ENCODE measurements at places on chromosomes 13 and 19.

DNA sequence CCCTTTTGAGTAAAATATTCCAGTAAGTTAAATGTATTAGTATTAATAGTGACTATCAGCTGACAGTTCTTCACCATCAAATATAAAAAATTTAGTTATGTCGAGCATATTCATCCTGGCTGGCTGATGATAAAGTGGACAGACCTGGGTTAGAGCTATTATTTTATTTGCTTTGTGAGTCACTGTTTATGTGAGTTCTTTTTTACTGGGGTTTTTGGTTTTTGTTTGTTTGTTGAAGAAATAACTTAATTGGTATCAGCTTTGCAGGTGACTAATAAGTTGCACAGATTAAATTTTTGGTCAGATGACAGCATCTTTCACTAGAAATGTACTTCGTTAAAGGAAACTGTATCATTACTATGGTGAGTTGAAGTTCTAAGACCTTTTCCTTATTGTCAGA lies 224.7 kb downstream of the GGACT start:
- DNase-seq, result no peak

- no peak for DNase-seq
These were observed 267.1 kb upstream of the TMTC4 start for GRCh38 chr13:100941377-100942368.

DNA sequence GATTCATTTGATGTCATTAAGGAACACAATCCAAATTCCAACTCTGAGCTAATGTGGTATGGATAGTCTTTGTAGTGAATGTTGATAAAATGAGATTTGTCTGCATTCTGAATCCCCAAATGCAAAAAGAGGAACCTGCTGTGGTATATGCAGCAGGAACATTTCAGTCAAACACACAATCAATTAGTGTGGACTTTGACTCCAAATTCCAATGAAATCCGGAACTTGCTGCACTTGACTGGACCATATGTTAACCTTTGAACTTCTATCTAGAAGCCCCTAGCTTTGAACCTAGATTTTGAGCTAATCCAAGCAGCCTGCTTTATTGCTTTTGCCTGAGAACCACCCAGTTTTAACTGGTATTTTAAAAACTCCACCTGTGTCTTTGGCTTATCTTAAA lies 341.3 kb downstream of the SPRY2 start:
- no peak for DNase-seq

DNA sequence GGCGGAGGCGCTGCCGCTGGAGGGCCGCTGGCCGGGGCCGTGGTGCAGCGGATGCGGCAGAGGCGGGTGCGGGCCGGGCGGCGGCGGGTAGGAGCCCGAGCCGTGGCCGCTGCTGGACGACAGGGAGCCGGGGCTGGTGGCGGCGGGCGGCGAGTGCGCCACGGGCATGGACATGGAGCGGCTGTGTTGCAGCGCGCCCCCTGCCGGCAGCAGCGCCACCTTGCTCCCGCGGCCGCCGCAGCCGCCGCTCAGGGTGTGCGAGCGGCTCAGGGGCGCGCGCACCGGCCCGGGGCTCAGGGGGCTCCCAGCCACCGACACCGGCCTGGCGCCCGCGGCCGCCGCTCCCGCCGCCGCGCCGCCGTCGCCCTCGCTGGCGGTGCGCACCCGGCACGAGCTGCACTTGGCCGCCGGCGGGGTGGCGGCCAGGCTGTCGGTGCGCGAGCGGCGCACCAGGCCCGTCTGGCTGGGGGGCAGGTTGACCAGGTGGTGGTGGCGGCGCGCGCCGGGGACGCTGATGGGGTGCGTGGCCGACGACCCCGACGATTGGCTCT lies 1.7 kb downstream of the IRS2 start:
- DNase-seq, result peak; percentile 54

DNA sequence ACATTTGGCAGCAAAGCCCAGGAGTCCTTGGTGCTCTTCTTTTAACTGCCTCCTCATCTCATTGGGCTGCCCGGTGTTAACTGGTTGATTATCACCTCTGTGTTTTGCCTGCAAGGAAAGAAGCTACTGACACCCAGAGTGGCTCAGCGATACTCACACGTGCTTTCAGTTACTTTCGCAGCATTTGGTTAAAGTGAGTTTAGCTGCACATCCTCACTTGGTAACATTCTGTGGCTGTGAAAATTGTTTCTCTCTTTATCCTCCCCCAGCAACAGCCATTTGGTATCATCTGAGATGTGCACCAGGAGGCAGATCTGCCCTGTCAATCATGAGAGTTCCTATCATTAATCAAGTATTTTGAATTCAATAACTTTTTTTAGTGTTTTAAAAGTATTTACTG lies 44.6 kb upstream of the GPR183 start:
- no peak for DNase-seq

- DNase-seq, result no peak
These were observed 66.3 kb downstream of the TBC1D4 start for GRCh38 chr13:75415694-75416093.

- DNase-seq, result no peak
These were observed 162.0 kb downstream of the EFNB2 start for GRCh38 chr13:106373304-106373988.

DNA sequence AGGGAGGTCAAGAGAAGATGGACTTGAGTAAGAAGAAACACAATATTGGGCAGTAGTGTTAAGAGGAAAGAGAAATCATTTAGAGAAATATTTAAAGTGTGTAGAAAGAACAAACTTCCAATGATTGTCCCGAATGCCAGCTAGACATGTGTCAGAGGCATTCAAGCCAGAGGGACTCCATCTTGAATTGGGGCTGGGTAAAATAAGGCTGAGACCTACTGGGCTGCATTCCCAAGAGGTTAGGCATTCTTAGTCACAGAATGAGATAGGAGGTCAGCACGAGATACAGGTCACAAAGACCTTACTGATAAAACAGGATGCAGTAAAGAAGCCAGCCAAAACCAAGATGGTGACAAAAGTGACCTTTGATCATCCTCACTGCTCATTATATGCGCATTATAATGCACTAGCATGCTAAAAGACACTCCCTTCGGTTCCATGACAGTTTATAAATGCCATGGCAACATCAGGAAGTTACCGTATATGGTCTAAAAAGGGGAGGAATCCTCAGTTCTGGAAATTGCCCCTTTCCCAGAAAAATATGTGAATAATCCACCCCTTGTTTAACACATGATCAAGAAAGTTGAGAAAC lies 127.0 kb upstream of the IPO5 start:
- DNase-seq, result no peak

DNA sequence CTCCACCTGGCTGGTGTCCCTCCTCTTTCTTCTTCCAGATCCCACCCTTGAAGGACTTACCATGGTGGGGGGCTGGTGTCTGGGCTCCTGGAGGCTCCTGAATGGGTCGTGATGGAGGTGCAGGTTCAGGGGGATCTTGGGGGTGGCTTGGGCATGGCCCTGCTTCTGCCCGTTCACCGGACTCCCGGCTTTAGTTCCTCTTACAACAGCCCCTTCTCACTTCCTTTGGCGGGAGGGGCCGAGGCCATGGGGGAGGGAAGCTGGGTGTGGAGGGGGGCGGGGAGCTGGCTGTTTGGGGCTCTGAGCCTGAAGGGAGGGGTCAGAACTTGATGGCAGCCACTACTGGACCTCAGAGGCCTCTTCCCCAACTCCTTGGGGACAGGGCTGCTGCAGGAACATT lies at the start of gene MYO1F:
MYO1F (minus strand) TSS at position 196 of the 400 bp plus-strand sequence; CDS start at position 63, 133 bp downstream.
- no peak for DNase-seq

- DNase-seq, result no peak
These were observed 395.9 kb downstream of the KCNRG start for GRCh38 chr13:50410921-50411746.

DNA sequence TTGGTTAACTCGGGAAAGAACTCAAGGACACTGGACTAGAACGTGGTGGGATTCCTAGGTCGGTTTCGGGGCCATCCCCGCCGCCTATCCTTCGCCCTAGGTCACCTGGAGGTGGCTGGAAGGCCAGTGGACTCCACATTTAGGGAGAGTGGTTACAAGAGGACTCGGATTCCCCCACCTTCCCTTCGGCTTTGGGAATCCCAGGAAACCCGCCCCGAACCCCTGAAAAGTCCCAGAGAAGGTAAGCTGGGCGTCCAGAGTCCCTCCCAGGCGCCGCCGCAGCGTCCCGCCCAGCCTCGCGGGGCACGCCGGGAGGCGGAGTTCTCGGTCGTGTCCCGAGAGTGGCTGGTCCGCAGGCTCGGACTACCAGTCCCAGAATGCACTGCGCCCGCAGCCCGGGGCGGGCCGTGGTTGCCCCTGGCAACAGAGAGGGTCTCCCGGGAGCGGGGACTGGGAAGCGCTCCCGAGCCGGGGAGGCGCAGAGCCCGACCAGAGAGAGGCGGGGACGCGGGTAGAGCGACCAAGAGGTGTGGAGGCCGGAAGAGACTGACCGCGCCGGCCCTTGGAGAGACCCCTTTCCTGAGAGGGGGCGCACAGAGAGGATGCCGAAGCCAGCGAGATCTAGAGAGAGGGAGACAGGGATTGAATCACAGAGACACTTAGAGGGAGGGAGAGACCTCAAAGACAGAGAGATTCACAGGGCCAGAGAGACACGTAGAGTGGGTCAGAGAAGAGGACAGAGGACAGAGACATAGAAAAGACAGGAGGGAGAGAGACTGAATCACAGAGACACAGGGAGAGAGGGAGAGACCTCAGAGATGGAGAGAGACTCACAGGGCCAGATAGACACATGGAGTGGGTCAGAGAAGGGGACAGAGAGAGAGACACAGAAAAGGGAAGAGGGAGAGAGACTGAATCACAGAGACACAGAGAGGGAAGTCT lies 2.6 kb upstream of the PRKCG start:
- DNase-seq, result peak; percentile 92

DNA sequence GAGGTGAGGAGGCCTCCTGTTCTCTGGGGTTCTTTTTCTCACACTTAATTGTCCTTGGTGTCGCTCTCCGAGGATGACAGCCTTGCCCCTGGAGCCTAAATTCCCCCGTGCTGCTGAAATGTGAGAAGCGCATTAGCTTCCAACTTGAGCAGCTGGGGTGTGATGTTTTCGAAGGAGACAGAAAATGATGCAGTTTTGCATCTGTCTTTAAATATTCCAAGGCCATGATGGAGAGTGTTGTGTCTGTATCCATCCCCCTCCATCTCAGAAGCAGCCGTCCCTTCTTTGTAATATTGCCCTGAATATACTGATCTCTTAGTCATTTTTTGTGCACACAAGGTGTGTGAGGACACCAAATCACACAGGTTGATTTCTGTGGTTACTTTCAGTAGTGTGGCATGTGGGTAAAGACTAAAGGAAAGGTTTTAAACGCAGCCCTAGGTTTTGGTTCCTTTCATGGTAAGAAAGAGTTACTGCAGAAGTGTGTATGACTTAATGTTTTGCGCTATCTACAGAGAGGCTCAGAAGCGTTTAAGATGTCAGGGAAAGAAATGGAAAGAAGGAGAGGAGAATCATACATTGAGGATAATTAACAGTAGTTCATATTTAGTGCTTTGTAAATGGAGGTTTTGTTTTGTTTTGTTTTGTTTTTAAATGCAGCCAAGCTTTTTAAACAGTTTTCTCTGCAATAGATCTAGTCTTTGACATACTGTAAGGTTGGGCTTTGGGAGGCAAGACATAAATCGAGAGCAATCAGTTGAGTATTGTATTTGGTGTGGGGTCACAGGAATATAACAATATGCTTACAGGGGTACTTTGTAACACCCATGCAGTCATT lies 1.6 kb downstream of the NBEA start:
- no peak for DNase-seq

DNA sequence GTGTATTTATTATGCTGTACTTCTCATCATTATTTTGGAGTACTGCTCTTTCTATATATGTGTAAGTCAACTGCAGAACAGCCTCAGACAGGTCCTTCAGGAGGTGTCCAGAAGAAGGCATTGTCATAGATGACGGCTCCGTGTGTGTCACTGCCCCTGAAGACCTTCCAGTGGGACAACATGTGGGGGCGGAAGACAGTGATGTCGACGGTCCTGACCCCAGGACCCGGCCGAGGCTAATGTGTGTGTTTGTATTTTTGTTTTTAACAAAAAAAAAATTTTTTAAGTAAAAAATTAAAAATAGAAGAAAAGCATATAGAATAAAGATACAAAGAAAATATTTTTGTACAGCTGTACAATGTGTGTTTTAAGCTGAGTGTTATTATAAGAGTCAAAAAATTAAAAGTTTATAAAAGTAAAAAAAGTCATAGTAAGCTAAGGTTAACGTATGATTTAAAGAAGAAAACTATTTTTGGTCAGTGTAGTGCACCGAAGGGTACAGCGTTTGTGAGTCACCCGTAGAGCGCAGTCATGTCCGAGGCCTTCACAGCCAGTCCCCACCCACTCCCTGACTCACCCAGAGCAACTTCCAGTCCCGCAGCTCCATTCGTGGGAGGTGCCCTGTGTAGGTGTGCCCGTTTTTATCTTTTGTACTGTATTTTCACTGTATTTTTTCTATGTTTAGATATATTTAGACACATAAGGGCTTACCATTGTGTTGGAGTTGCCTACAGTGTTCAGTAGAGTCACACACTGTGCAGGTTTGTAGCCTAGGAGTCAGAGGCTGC lies 42.2 kb upstream of the SPACA7 start:
- DNase-seq, result no peak

GRCh38 chr13:66855131-66855530 lies 375.0 kb downstream of the PCDH9 start:
- DNase-seq, result no peak

DNA sequence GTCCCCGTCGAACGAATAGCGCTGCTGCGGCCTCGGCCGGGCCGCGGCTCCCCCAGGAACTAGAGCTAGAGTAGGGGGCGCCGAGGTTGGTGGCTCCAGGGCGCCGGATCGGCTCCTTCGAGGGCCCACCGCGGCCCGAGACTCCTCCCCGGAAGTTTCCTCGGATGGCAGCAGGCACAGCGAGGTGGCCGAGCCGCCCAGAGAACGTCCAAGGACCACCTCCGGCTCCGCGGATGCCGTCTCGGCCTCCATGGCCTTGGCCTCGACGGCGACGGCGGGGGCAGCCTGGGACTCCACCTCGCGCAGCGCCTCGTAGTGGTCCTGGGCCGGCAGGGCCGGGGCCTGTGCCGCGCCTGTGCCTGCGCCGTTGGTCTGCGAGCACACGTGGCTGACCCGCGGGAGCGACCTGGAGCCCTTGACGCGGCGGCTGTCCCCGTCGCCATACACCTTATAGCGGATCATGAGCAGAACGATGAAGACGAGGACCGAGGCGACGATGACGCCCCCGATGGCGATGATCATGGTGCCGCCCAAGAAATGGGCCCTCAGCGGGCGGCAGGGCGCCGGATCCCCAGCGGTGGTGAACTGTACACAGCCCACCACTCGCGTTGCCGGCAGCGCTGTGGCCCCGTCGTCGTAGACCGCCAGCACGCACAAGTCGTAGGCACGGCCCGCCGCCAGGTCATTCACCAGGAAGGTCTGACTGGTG lies 11.8 kb downstream of the IFNL1 start:
- DNase-seq, result no peak

DNA sequence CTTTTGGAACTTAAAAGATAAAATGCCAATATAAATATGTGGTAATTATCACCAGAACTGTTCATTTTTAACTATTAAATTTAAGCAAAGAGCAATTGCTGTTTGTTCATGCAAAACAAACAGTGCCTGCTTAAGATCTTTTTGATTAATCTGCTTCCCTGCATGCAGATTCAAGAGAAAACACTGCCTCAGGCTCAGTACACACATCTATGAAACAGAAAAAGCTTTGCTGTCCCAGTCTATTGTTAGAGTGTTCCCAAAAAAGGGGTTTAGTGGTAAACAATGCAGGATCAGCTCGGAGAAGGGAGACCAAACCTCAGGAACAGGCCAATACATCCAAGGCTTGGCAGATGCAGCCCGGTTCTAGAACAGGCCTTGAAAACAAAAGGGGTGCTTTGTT lies 49.3 kb upstream of the TDRD3 start:
- DNase-seq, result no peak
